ENCODE measurements at places on chromosomes 3 and 15. TPM values are rescaled to one million over a fixed set of nuclear protein-coding genes. Genes with fewer than 3 reads are reported as not detected.

The SLC28A1 gene
- 0.11 TPM for total RNA-seq

The TM4SF4 gene
- total RNA-seq: not detected

The FURIN gene
- total RNA-seq: 10.5 TPM

The WDR49 gene
- total RNA-seq: 17.1 TPM

The ANKRD34C gene
- not detected for total RNA-seq

The DCBLD2 gene
- total RNA-seq: 79.6 TPM

The CAPN3 gene
- total RNA-seq: 8.6 TPM

The TRPM1 gene
- not detected for total RNA-seq
